Activated gamma-delta T cell treated with Interleukin-2 at 50 U/mL for 16 hours (primary cell): ENCODE measurements at places on chromosomes 12 and 14.

- no peak for DNase-seq
Observed at GRCh38 chr12:11107719-11108118, 15.6 kb upstream of the TAS2R43 start.

DNA sequence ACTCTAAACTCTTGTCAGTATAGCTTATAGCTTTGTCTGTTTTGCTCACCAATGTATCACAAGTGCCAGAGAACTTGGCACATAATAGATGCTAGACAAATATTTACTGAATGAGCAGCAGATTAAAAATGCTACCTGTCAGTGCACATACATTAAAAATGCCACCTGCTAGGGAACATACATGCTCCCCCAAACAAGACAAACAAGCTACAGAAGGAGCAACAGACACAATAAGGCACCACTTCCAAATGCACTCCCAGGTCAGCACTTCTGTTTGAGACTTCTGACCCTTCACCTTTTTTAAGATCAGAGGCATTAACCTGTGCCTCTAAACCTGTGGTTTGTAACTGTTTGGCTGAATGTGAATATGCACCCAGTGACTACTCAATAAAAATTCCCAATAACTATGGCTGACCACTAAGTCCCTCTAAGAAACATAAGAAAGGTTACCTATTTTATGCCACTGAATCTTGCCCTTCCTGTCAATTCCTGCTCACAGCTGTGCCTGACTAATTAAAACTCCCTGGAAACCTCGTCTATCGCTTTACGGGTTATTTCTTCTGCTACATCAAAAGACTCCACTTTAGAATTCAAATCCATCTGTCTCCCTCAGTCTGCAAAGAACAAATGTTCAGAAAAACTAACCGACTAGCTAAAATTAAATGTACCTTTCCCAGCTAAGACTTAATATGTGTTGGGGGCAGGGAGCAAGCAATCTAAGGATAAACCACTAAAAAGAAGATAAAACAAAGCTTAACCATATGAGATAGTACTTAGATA is 41.0 kb downstream of the HECTD4 start:
- DNase-seq, result no peak

DNA sequence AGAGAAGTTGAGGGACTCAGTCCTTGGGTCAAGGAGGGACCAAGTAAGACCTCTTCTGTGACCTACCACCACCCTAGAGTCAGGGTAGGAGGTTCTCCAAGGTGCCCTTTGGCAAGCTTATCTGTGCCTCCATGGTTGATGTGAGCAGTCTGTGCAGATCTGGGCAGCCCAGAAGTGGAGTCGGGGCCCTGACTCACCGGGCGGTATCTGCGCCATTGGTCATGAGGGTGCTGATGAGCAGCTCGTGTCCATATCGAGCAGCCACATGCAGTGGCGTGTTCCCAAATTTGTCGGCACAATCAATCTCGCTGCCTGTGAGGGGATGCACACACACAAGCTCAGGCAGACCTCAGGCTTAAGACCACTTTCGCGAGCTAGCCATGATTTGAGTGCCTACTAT is 5.1 kb downstream of the ANKRD52 start:
- no peak for DNase-seq

- DNase-seq, result no peak
Observed at GRCh38 chr14:72643317-72643801, 250.5 kb downstream of the DPF3 start.

GRCh38 chr14:30864934-30865333 is 9.4 kb upstream of the COCH start:
- no peak for DNase-seq

- no peak for DNase-seq
Observed at GRCh38 chr12:70919176-70919575, 1.4 kb downstream of the PTPRR start.

DNA sequence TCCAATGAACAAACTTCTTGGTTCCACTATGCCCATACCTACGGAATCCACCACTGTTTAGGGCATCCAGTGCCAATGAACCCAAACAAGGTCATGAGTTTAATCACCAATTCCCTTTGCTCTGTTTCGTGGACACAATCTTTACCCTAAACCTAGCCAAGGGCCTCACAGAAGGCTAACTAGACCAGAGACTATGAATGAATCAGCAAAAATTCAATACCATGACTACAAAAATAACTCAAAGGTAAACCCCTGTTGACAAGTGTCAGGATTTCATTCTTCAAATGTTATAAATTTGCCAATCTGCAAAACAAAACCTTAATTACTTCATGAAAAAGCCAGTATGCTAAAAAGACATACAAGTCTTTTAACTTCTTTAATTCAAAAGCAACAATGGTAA is 96.7 kb downstream of the CEP128 start:
- no peak for DNase-seq

DNA sequence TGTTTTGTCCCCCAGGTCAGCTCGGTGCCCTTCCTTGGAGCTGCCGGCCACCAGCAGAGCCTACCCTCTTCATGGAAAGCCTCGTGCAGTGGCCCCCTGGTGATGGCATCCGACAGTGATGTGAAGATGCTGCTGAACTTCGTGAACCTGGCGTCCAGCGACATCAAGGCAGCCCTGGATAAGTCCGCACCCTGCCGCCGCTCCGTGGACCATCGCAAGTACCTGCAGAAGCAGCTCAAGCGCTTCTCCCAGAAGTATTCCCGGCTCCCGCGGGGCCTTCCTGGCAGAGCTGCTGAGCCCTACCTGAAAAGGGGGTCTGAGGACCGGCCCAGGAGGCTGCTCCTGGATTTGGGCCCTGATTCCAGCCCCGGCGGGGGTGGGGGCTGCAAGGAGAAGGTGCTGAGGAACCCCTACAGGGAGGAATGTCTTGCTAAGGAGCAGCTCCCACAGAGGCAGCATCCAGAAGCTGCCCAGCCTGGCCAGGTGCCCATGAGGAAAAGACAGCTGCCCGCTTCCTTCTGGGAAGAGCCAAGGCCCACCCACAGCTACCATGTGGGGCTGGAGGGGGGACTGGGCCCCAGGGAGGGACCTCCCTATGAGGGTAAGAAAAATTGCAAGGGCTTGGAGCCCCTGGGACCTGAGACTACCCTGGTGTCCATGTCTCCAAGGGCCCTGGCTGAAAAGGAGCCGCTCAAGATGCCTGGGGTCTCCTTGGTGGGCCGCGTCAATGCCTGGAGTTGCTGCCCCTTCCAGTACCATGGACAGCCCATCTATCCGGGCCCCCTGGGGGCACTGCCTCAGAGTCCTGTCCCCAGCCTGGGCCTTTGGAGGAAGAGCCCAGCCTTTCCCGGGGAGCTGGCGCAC is 1.3 kb downstream of the FAM181A start:
- DNase-seq, result no peak

- no peak for DNase-seq
Observed at GRCh38 chr14:73746520-73747378, 32.6 kb upstream of the PNMA1 start.

- DNase-seq, result no peak
Observed at GRCh38 chr14:99579120-99579836, 24.7 kb downstream of the CCDC85C start.

GRCh38 chr12:116955382-116956021 is 44.8 kb downstream of the FBXW8 start:
- no peak for DNase-seq

- DNase-seq, result no peak
Observed at GRCh38 chr14:104081261-104081835, 4.2 kb upstream of the ASPG start.

- peak; percentile 89 for DNase-seq
Observed at GRCh38 chr12:124914392-124915238, at the start of gene UBC. Gene UBC (minus strand): TSS chr12:124914650. CDS start chr12:124913771, 879 bp downstream.

DNA sequence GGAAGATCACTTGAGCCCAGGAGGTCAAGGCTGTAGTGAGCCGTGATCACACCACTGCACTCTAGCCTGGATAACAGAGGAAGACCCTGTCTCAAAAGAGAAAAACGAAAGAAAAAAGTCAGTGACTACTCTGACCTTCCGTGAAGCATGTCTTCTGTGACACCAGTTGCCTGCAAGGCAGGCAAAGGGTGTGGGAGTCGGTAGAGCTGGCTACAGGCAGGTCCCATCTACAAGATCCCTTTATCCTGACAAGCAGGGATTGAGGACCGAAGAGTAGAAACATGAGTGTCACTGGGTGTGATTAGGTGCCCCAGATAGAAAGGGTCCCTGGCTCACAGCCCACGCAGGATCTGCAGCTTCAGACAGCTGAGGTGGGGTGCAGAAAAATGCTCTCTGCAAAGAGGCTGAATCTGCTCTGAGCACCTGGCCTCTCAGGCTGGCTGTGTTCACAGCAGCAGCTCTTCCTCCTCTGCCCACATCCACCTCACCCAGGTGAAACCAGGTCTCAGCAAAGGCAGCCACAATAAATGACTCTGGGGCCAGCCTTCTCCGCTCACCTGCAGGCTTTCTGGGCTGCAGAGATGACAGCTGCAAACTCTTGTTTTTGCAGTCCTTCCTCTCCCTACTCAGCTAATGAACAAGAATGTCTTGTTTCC is 28.6 kb upstream of the HSP90B1 start:
- peak; percentile 59 for DNase-seq

DNA sequence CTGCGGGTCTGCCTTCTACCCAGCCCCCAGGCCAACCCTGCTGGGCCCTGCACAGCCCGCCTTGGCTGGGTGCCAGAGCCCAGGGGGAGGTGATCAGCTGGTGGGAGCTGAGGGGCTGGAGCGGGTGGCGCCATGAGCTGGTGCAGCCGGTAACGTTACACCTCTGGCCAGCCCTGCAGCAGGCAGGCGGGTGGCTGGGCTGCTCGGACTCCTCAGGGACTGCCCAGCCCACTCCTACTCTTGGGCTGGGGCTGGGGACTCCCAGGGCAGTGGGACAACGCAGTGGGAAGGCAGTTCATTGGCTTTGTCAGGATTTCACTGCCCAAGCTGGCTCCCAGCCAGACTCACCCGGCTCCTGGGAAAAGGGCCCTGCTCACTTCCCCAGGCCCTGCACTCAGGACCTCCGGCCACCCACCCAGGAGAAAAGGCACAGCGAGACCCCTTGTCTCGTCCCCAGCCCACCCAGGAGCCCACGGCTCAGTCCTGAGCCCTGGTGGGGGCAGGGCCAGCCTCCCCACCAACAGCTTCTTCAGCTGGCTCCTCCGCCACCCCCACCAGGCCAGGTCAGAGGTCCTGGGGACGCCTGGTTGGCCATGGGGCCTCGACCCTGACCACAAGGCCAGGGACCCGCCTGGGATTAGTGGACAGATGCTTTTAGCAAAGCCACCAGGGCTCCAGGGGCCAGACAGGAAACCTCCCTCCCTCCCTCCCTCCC is 1.0 kb downstream of the PGF start:
- DNase-seq, result no peak

DNA sequence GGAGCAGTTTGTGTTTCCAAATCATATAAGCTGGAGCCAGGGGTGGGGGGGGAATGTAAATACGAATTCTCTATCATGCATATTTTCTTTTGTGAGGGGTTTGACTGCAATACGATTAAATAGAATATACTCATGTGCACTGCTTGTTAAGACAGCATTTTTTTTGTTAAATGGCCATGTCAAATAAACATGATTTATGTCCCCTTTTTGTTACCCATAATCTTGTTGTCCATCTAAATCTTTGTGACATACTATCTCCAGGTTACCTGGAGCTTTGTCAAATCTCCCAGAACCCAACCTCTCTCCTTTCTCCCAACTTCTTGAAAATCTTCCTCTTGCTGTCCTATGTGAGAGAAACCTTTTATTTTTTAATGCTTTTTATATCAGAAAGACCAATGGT is 233.1 kb downstream of the SLC25A21 start:
- no peak for DNase-seq

DNA sequence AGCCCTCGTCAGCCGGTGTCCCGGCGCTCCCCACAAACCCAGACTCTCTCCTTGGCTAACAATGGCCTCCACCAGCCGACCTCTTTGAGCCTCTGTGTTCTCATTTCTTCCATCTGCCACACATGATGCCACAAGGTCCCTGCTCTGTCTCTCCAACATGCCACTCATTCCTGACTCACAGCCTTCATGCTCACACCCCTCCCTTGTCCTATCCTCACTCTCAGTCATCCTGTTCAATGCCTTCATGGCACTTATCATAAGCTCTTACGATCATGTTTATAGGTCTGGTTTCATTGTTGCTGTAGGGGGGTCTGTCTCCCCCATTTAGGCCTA is 9.6 kb upstream of the SERPINA11 start:
- no peak for DNase-seq

DNA sequence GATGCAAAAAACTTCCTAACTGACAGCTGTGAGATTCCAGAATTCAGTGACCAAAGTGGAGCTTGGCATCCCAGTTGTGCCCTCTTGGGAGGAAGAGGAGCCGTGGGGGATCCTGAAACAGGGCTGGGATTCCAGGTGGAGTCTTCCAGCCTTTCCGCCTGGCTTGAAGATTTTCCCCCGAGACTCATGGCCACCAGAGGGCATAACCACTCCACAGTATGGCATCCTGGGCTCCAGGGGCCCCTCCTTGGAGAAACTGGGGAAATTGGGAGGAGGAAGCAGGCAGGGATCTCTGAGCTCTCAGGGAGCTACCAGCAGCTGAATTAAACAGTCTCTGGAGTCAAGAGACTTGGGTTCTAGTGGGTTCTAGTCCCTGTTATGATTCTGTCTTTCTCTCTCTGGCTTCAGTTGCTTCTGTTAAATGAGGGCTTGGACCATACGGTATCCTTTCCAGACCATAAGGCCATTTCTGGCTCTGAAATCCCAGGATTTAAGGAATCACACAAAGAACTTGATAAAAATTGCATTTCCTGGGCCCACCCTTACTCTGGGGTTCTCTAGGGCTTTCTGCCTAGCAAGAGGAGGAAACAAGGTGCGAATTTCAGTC is 2.6 kb upstream of the TAMALIN start:
- no peak for DNase-seq

GRCh38 chr12:24550609-24551008 is 398.3 kb downstream of the BCAT1 start:
- DNase-seq, result no peak

DNA sequence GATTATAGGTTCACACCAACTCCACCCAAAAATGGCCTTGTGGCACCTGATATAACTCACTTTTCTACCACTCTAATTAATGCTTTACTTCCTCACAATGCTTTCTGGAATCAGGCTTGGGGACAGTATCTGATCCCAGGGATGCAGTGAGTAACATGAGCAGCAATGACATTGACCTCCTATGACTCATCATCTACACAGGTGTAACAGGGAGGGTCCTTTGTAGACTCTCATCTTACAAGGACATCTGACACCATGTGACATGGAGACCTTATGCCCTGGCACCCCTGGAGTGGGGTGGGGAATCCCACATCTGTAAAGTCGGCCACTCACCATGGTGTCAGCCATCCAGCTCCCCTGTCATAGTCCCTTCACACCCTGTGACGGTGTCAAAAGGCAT is 586.4 kb downstream of the MED13L start:
- no peak for DNase-seq

DNA sequence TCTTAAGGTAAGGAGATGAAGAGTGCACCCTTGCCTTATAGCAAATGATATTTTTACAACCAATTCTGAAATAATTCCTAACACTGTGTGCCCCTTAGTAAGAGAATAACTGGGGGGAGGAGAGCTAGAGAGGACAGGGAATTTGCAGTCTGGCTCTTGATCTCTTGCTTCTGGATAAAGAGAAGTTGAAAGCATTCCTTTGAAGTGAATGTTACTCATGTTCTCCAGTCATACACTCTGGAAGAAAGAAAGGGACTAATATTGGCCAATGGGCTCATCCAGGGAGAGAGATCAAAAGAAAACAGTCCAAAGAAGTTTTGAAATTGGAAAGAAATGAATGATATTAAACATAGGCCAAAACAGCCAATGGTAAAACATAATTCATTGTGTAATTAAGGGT is 25.3 kb downstream of the C12orf75 start:
- no peak for DNase-seq

GRCh38 chr12:83074358-83074894 is 387.7 kb downstream of the TMTC2 start:
- DNase-seq, result no peak

- DNase-seq, result no peak
Observed at GRCh38 chr14:63993992-63994391, 141.2 kb downstream of the SYNE2 start.

- DNase-seq, result no peak
Observed at GRCh38 chr14:23399591-23399990, 8.5 kb downstream of the MYH6 start.
